Neuronal stem cell (in vitro differentiated cells): ENCODE measurements at places on chromosomes 1 and 21.

DNA sequence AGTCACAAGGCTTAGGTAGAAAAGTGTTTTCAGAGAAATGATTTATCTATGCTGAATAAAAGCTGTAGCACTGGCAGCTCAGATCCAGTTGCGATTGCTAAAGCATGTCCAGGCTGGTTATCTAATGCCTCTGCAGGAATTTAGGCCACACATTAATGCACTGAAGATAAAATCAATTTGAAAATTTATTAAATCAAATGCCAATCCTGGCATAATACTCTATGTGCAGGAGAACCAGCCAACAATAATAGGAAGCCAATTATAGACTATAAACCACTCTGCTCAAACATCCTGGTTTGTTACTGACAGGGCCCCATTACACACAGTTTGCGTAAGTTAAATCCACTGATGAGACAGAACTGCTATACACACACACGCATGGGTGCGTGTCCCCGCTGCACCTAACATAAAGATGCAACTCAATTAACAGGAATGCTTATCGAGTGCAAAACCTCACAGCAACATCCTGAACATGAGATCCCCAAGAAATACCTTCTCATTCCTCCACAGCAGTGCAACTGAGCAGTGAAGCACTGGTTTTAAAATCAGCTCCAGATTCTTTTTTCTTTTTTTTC, 40.6 kb downstream of the PTP4A2 start:
- DNase-seq: no peak

DNA sequence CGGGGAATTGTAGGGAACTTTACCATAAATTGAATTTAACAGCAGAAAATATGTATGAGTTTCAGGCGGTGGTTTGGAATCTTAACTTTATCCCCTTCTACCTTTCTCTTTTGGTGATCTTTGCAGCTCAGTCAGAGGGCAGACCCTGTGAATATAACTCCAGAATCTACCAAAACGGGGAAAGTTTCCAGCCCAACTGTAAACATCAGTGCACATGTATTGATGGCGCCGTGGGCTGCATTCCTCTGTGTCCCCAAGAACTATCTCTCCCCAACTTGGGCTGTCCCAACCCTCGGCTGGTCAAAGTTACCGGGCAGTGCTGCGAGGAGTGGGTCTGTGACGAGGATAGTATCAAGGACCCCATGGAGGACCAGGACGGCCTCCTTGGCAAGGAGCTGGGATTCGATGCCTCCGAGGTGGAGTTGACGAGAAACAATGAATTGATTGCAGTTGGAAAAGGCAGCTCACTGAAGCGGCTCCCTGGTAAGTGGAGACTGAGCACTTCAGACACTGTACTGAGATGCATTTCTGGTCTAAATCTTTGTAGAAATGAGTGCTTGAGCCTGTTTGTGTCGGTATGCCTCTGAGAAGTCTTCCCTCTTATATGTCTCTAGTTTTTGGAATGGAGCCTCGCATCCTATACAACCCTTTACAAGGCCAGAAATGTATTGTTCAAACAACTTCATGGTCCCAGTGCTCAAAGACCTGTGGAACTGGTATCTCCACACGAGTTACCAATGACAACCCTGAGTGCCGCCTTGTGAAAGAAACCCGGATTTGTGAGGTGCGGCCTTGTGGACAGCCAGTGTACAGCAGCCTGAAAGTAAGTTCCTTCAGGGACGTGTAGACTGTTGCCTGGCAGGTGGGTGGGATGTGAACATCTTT, 1.5 kb downstream of the CCN1 start:
- DNase-seq: no peak

GRCh38 chr1:208213786-208214185, 30.4 kb downstream of the PLXNA2 start:
- DNase-seq: no peak

- DNase-seq: no peak
Measured at GRCh38 chr1:46437723-46438122, 43.6 kb downstream of the FAAH start.

GRCh38 chr21:37564924-37565529, 198.5 kb downstream of the DYRK1A start:
- DNase-seq: no peak
